ENCODE measurements at places on chromosomes 12 and 14.

GRCh38 chr14:23307687-23308644 lies 1.3 kb downstream of the BCL2L2 start:
- DNase-seq: no peak

DNA sequence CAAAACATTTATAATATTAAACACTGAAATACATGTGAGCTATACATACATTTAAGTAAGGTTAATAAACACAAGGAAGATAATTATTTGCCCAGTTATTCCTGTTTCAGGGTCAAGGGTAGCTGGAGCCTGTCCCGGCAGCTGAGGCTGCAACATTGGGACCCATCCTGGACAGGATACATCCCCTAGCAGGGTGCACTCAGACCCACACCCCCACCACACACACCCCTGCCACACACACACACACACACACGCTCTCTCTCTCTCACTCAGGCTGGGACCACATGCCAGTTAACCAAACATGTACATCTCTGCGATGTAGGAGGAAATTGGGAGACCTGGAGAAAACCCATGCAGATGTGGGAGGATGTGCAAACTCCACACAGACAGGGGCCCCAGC lies 112.6 kb upstream of the TMCC3 start:
- DNase-seq: no peak

- no peak for DNase-seq
These were observed 7.7 kb downstream of the GNPTAB start for GRCh38 chr12:101823039-101823438.

DNA sequence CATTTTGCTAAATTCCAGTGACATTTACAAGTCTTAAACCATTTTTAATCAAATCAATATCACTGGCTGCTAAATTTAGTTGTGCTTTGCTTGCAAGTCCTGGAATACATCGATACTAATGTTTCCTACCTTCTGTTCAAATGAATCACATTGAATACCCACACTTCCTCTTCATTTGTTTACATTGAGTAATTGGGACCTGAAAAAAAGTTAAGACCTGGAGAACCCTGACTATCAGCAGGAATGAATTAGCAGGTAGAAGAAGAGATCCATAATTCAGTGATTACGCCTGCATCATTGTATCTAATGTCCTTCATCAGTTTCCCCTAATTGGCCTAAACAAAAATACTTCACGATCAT lies 369.3 kb downstream of the ETNK1 start:
- no peak for DNase-seq

- no peak for DNase-seq
These were observed 23.3 kb downstream of the RTRAF start for GRCh38 chr14:52012635-52013034.

DNA sequence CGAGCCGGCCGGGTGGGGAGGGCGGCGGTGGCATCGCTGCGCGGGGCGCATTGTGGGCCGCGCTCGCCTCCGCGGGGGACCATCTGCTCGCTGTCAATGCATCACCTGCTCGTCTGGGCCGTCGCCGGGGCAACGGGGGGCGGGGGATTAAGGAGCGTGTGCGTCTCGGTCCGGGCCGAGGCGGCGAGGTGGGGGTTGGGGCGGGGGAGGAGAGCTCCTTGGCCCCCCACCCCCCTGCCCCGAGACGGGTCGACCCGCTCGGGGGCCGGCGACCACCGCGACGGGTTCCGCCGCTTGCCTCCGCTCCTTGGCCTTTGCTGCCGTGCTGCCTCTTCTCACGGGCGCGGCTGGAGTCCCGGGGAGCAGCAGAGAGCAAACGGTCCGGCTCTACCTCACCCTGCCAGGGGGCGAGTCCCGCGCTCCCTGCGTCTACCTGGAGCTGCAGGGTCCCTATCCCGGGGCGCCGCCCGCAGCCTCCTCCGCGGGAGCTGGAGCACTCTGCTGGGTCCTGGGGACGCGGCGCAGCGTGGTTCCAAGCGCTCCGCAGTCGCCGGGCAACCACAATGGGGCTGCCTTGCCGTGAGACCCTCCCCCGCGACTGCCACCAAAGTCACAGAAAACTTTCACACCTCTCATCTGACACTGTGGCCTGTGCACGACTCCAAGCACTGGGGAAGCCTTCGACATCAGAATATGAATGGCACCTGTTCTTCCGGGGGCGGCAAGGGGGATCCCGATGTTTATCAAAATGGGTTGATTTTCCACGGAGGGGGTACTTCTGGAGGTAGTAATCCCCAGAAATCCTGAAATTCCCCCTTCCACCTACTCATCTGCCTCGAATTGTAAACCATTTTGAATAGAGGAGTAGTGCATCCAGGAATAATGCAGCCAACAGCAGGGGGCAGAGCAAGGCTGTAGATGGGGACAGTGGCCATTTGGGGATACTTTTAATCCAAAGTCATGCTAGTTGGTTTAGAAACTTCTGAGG lies at the start of gene C12orf42:
Gene C12orf42 (minus strand): TSS at position 500 of the 988 bp plus-strand sequence. CDS start 17,542 bp downstream, outside the sequence.
- DNase-seq: peak; percentile 21

DNA sequence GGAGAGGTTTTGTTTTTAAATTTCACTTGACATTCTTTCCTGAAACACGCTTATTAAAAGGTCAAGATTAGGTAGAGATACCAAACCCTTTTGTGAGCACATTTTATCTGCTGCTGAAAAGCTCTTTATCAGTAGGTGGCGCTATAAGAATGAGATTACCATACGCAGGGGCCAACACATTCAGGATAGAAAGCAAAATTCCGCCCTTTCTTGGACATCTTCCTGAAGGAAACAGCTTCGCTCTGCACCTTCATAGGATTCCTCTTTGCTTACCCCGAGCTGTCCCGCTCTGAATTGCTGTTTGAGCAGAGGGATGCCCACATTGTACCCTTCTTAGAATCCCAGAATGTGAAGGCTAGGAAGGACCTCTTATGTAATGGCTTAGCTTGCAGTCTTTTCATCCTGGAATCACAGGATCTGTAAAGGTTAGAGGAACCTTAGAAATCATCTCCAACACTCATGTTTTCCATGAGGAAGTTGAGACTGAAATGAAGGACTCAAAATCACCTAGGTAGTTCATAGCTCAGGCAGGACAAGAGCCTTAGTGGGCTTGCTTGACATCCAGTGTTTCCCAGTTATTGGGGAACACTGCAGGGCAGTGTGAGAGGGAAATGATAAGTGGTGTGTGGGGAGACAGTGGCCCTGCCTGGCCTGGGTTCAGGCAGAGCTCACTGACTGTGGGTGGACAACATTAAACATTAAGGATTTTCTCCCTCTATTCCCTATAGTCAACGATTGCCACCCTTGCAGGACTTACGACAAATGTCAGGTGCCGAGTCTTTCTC lies 38.7 kb upstream of the CRY1 start:
- no peak for DNase-seq

DNA sequence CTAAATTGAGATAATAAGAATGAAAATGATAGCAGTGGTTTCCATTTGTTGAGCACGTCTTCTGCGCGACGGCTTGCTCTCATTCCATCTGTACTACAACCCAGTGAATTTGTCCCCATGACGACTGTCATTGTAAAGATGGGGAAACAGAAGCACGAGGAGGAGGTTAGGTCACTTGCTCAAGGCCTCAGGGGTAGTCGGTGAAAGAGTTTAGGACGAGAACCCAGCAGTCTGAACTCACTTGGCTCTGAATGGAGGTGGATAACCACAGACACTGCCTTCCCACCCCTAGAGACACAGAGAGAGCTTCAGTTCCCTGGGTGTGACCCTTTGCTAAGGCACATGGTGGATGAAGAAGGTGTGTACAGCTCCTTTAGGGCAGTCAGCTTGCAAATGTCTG lies 30.9 kb upstream of the PLEKHG3 start:
- no peak for DNase-seq

GRCh38 chr12:89856431-89856830 lies 147.8 kb upstream of the ATP2B1 start:
- no peak for DNase-seq

DNA sequence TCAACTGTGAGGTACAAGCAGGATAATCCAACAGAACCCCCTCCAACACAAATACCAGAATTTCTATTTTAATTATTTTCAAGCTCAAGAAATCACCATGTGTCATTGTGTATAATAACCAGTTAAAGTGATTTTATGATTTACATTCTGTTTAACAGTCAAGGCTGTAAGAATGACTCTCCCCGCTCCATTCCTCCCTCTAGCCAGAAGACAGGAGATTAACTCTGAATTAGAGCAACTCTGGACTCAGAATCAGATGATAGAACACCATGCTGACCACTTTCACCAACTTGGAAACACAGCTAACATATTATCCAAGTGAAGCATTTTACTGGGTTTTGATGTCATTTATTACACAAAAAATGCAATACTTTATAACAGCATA lies 71.9 kb downstream of the ATP2B1 start:
- no peak for DNase-seq

GRCh38 chr14:89386212-89386886 lies 30.7 kb downstream of the FOXN3 start:
- no peak for DNase-seq

DNA sequence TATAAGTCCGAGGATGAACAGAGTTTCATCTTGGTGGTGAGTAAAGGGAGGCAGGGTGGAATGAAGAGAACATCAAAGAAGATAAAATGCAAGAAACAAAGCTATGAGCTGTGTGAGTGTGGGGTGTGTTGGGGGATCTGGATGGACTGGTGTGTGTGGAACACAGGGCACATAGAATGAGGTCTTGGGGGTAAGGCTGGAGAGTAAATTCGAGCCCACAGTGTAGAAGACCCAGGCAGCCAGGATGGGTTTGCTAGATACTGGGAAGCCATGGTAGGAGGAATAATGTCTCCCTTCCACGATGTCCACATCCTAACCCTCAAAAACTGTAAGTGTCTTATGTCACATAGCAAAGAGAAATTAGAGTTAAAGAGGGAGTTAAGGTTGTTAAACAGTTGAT lies 6.8 kb downstream of the KCNMB4 start:
- DNase-seq: no peak

- DNase-seq: peak; percentile 7
These were observed 12.3 kb upstream of the PARP11 start for GRCh38 chr12:3885277-3886094.

DNA sequence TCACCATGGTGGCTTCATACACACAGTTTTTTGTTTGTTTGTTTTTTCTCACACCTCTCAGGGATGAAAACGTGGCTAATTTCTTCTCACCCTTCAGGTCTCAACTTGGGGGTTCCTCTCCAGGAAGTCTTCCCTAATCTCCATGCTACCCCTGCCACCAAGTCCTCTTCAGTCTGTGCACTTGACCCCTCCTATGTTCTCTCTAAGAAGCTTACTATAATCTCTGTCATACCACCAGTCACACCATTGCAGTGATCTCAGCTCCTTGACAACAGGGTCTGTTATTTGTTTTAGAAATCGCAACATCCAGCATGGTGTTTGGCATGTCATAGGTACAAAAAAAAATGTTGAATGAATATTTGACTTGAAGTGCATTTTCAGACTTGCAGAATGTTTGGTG lies 83.4 kb downstream of the PRORP start:
- no peak for DNase-seq

DNA sequence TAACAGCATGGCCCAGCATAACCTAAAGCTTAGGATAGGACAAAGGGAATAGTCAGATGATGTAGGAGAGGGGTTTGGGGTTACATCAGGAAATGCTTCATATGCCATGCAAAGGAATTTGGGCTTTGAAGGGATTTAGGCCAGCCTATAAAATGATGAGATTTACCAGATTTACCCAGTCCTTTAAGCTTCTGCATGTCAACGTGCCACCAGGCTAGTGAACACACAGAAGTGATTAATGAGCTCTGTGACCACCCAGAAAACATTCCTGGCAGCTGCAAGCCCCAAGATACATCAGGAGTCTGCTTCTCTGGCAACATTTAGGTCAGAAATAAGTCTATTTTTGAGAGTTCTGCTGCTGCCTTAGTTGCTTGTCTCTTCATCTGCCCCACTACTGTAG lies 118.3 kb downstream of the LRIG3 start:
- DNase-seq: no peak

DNA sequence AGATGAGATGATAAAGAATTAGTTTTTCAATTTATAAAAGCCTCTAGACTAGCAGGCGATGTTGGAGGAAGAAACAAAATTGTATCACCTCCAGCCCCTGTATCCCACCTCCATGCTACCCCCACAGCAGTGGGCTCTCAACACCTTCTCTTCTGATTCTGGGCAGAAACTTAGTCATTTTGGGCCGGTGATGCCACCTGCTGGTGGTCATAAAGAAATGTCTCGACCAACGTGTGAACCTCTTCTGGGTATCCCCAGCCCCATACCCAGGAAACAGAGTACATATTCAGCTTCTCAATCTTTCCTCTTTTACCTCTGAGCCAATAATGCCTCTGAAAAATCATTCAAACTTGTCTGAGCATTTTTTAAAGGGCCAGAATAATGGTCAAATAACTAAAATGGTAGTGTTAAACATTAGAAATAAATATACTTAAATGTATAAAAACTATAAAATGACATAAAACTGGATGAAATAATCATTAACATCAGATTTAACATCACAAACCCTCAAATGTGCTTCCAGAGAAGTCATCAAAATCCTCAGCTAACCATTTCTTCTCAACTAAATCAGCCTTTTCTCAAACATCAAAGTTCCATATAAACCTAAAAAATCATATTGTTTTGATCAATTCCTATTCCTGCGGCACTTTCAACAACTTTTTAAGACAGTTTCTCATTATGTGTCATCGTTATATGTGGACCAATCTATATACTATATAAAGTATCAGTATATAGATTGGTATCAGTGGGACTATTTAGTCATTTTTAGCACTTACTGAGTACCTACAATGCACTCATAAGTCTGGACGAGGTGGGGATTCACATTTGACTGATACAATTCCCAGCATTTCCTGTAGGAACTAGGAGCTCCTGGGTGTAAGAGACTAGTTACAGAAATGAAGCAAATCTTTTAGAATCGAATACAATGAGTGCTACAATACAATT lies 69.4 kb downstream of the ATXN2 start:
- DNase-seq: peak; percentile 27

DNA sequence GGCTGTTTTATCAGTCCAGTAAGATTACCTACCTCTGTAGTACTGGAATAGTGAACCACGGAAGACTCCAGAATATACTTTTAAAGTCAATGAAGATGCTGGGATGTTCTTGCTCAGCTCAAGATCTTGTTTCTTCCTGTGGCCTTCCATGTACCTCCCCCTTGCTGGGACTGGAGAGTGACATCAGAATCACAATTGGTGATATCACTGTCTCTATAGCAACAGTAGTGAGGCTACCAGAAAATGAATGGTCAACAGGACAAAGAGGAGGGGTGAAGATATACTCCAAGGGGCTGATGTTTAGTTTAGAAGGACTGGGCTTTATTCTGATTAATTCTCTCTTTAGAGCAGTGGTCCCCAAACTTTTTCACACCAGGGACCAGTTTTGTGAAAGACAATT lies 3.8 kb downstream of the AKAP3 start:
- no peak for DNase-seq

DNA sequence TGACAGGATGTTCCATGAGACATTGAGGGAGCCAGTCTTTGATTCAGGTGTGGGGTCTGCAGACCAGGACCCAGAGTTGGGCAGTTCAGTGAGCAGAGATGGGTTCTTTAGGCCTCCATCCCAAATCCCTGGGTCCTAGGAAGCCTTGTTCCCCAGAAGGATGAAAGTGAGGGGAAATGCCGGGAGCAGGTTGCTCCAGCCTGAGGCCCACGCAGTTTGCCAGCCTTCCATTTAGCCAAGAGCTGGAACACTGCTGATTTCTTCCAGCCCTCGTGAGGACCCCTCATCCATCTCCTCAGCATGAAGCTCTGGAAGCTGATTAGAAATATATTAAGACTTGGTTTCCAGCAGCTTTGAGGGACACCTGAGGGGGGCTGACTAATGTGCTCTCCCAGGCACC lies 12.1 kb downstream of the C14orf132 start:
- DNase-seq: no peak
